Hippocampal formation (tissue), 2 donors: ENCODE measurements at places on chromosomes 6 and 20.

GRCh38 chr20:60180986-60181385 is 222.8 kb downstream of the CDH26 start:
- DNase-seq = no peak

DNA sequence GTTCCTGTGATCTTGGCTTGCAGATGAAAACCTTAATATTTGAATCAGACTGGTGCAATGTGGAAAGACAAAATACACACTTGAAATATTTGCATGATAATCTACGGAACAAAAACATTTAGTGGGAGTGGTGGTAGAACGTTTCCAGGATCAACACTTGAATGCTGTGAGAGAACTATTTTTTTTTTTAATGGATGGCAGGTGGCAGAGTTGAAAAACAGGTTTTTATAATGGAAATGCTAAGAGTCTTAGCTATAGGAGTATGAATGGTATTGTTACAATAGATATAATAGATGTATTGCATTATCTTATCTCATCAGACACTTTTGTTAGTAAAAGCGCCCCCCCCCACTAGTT is 49.2 kb downstream of the CDKAL1 start:
- DNase-seq = no peak

DNA sequence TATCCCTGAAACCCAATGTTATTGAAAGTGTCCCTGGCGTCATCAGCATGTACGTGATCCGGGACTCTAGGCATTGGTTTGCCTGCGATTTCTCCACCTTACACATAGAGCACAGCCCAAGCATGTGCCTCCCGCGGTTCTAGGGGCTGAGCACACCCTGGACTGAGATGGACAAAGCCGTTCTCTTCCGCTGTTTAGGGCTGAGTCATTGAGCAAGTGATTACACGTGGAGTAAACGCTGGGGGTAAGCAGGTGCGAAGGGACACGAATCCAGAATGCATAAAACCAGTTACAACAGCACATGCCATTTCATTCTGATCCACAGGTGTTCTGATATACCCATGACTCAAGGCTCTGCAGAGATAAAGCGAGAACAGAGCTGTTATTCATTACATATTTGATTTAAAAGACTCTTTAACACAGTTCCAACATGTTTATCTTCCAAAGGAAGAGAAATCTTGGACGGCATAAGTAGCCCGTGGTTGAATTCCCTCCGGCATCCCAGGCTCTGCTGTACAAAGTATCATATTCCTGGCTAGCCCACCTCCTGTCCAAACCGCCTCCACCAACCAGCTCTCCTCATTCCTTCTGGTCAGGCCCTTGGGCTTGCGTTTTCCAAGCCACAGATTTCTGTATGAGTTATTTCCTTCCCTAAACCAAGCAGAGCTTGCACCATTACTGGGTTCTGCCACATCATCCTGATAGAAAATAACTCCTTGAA is 36.1 kb upstream of the THBS2 start:
- no peak for DNase-seq

GRCh38 chr6:18118330-18118729 is 4.1 kb downstream of the NHLRC1 start:
- DNase-seq = no peak

DNA sequence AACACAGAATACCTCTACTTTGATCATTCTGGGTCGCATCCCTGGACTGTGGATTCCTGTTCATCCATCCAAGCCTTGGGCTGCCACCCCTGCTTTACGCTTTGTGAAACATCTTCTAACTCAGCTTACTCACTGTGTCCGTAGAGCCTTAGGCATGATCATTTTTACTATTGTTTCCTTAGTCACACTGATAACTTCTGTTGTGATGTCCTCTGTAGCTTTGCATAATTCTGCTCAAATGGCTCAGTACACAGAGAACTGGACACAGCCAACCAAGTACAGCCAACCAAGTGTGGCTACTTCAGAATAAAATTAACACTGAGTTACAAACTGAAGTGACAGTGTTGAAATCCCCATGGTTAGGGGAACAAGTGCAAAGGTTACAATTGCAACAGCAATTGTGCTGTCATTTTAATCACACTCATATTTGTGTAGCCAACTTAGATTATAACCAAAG is 8.6 kb upstream of the FKBP1A start:
- DNase-seq = no peak

DNA sequence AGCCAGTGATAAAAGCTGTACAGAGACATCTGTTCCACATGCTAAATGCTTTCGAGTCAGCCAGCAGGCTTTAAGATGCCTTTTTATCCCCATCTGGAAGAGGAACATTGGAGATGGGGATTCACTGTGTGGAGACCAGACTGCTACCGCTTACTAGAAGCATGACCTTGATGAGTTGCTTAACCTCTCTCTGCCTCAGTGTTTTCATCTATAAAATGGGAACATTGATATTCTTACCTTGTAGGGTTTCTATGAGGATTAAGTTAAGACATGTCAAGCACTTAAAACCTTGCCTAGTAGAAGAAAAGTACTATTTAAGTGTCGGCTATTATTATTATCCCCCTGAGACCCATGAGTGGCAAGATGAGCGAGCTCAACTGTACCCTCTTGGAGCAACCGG is 165.3 kb upstream of the SNX9 start:
- no peak for DNase-seq

- no peak for DNase-seq
Observed at GRCh38 chr6:145077382-145077781, 657.9 kb downstream of the EPM2A start.

DNA sequence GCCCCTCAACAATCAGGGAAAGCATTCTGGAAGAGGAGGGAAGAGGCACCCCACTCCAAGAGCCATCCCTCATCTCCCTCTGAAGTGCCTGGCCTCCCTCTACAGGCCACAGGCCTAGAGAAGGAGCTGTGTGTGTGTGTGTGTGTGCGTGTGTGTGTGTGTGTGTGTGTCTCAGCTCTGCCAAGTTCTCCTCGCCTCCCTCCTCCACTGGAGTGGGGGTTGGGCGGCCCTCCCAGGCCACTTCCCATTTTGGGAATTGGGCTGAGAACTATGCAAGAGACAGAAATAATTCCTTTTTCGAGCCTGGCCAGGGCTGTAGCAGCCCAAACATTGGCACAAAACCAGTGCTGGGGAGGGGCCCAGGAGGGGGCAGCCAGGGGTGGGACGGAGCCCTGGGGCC is 35.7 kb downstream of the KCNB1 start:
- DNase-seq = peak; percentile 37

DNA sequence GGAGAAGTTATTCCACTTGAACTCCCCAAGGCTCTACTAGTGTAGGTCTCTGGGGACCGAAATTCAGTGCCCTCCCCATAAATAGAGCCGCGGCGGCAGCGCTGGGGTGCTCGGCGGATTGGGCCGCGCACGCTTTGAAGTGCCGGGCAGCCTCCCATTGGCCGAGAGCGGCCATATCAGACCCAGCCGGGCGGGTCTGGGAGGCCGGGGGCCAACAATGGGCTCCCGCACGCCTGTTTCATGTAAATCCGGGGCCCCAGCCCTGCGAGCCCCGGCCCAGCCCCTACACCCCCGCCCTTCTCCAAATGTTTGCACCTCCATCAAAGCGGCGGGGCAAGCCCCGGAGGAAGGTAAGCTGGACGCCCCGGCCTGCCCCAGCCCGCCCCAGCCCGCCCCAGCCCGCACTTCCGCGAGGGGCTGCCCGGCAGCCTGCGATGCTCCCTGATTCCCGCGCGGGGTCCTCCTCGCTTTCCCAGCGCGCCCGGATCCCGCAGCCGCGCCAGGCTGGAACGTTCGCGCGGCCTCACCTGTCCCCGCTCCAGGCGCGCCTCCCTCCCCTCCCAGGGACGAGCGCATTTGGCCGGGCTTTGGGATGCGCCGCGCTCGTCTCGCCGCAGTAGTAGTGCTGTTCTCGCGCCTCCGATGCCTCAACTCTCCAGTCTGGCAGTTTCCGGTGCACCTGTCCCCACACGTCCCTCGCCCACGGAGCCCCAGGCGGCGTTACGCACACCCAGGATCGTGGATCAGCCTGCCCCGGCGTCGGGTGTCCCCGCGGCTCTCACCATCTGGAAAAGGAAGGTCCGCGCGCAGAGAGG is at the start of gene TBXT:
Gene TBXT, minus strand, starts transcription at position 51 of the 815 bp plus-strand sequence. CDS start 260 bp downstream, outside the sequence.
- DNase-seq = no peak

DNA sequence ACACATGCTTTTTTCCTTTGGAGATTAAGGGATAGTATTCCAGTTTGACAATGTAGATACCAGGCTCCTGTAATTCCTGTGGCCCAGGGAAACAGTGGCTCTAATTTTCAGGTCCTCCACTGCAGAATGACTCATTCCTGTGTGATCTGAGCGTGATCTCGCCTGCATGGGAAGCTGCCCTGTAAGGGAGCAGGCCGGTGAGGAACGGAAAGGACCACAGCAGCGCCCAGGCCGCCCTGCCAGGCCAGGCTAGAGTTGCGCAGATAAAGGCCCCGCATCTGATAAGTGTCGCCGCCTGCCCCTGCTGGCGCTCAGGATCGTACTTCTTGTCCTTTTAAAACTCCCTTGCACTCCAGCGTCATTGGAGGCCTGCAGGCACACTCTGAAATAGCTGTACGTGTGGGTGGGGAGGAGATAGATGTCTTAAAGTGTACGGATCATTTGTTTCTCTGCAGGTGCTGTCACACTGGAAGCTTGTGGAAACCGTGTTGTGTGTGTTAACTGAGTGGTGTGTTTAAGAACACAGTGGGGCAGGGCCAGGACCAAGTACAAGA is 60.7 kb downstream of the SYNJ2 start:
- no peak for DNase-seq

- no peak for DNase-seq
Observed at GRCh38 chr6:13217206-13217905, 111.0 kb downstream of the TBC1D7 start.

DNA sequence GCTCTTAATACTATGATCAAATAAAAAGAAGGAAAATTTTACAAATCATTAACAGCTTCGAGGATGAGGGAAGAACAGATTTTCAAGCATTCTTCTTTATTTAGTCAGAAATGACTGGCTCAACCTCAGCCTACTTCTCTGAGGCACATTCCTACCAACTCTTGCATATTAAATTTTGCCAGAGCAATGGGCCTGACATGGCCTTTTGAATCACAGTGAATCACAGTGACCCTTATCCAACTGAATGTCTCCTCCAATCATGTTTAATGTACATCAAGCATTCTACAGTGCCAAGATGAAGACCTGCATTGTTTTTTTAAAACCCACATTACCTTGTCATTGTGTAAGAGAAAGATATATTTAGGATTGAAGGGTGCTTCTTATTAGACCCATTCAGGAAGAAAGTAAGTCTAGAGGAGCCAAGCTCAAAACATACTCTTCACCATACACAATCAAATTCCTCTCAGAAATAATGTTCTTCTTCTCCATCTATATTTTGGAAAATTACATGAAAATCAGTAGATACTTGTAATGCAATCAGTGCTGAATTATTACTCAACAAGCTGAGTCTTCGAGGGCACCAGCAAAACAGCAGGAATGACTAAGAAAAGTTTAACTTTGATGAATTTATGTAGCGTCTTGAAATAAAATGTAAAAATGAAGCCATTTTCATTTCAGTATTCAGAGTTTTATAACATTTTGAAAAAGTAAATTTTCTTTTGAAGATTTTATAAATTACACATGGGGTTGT is 44.1 kb upstream of the MOXD1 start:
- DNase-seq = no peak

GRCh38 chr20:26276554-26277210 is 580.0 kb upstream of the ZNF337 start:
- no peak for DNase-seq

DNA sequence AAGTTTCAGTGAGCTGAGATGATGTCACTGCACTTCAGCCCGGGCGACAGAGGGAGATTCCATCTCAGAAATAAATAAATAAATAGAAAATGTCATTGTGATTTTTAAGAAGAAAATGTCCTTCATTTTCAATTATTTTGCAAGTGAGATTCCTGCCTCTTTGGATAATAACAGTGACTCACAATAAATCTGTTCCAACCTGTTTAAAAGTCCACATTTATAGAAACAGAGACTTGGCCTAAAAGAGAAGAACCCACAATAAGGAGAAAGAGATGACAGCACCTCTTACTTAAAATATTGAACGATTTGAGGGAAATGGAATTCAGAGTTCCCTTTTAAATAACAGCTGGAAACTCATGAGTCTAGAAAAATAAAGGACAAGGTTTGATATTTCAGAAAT is 373.4 kb upstream of the NOX3 start:
- DNase-seq = no peak

DNA sequence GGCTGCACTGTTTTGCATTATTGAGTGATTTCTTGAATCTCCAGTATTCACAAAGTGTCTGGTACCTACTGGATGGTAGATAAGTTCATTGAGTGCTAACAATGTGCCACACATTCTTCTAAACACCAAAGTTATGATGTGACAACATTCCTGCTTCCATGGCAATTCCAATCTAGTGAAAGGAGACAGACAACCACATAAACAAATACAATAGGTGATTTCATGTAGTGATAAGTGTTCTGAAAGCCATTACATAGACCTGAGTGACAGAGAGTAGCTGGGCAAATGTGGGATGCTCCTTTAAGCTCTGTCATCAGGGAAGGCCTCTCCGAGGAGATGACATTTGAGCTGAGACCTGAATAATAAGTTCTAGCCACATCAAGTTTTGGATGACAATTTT is 295.5 kb downstream of the SLC35F1 start:
- DNase-seq = no peak

- DNase-seq = no peak
Observed at GRCh38 chr6:152343735-152344360, 293.3 kb downstream of the SYNE1 start.

- DNase-seq = no peak
Observed at GRCh38 chr6:43193929-43194328, 11.9 kb downstream of the CUL9 start.

DNA sequence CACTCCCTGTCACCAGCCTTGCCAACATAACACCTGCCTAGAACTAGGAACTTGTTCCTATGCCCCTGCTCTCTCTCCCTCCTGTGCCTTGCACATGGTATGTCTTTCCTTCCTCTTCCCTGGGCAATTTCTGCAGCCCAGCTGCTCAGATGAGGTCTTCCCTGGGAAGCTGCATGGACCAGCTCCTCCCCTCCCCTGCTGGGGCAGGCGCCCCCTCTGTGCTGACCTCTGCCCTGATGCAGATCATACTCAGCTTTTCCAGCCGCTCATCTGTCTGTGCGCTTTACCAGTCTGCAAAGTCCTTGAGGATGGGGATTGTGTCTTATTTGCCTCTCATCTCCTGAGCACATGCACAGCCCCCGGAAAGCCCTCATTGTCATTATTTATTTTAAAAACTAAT is 161.8 kb downstream of the SCML4 start:
- no peak for DNase-seq

DNA sequence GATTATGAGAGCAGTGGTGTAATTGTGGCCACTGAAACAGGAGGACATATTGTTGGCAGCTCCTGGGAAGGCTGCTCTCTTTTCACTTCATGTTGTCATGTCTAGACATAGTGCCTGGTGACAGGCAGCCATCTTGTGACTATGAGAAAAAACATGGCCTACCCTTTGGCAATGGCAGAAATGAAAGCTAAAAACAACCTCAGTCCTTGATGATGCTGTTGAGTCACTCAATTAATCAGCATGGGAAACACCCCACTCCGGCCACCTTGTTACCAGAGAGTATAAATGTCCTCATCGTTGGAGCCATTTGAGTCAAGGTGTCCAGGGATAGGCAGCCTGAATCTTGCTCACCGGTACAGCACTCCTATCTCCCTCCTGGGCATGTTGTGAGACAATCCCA is 31.2 kb upstream of the HMGA1 start:
- DNase-seq = no peak
